ENCODE measurements at places on chromosomes 3 and 15.

- no peak for DNase-seq
Observed at GRCh38 chr3:97692389-97692788, 72.2 kb upstream of the ARL6 start.

GRCh38 chr3:47578119-47578632 is 489 bp downstream of the CSPG5 start:
- no peak for DNase-seq

DNA sequence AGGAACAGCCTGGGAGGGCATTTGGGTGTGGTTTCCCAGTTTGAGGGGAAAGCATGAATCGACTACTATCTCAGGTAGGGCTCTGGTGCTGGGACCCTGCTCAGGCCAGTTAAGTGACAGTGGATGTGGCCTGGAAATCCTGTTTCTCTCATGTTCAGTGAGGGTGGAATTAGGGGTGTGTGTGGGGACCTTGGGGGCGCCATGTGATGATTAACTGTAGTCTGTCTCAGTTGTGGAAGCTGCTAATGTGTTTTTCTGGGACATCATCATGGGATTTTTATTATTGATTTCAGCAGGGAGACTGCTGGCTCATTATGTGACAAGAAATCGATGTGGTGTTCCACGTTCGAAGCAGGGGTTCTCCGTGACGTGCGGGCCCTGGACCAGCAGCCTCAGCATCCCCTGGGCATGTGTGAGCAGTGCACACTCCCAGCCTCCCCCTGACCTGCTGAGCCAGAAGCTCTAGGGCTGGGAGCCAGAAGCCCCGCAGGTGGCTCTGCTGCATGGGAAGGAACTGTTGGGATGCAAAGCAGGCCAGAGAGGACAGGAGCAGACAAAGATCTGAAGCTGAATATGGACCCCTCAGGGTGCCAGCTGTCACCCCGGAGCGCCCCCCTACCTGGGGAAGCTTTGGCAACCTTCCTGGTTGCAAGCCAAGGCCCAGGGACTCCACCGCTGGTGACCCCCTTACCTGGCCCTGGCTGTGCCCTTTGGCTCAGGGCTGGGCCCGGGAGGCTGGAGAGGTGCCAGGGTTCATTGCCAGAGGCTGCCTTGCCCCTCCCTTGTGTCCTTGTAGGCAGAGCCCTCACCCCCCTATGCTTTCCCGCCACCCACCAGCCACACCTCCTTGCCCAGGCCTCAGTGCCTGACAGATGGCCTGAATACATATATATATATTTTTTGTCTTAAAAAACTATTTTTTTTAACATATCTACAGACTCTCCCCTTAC is 149.8 kb downstream of the APBA2 start:
- no peak for DNase-seq

GRCh38 chr3:111980716-111981456 is 2.1 kb downstream of the ABHD10 start:
- no peak for DNase-seq

- peak; percentile 63 for DNase-seq
Observed at GRCh38 chr3:128488991-128489673, 3.9 kb downstream of the GATA2 start.
